ENCODE measurements at places on chromosomes 1 and 21.

DNA sequence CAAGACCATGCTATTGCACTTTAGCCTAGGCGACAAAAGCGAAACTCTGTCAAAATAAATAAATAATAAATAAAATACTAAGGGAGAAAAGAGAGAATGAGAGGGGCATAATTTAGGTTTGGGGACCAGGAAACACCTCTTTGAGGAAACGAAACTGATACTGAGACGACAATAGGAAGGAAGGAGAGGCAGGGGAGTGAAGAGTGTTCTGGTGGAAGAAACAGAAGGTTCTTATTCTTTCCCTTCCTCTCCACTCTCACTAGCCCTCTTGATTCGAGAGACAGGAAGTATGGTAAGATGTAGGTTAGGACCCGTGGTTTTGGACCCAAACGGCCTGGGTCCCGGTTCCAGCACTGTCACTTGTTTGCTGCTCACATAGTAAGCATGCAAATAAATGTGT, 1.6 kb upstream of the NKAIN1 start:
- no peak for DNase-seq

- DNase-seq = peak; percentile 23
Measured at GRCh38 chr1:158117854-158118704, 62.6 kb upstream of the CD1D start.

DNA sequence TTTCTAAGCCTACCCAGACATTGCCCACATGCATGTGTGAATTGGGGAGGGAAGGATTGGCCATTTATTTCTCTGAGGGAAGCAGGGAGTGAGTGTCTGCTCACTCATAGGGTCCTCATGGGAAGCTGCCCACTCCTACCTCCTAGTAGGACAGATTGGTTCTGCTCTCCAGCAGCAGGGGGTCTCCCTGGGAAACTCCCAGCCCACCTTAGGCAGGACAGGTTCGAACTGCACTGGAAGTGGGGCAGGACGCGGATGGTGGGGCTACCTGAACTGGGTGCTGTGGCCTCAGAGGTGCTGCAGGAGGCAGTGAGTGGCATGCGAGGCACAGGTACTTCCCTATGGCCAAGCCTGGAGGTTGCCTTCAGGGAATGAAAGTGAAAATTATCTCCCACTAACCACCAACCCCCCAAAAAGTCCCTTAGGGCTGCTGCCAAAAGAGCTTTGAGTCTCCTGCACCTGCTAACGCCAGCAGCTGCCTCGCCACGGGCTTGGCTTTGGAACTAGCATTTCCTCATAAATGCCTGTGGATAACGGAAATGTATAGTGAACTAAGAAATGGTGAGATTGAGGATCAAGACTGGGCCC, 157.0 kb upstream of the COA6 start:
- no peak for DNase-seq

GRCh38 chr21:16821588-16821987, 691.3 kb upstream of the CXADR start:
- DNase-seq = no peak

GRCh38 chr21:46465651-46466050, 7.0 kb downstream of the DIP2A start:
- DNase-seq = no peak

DNA sequence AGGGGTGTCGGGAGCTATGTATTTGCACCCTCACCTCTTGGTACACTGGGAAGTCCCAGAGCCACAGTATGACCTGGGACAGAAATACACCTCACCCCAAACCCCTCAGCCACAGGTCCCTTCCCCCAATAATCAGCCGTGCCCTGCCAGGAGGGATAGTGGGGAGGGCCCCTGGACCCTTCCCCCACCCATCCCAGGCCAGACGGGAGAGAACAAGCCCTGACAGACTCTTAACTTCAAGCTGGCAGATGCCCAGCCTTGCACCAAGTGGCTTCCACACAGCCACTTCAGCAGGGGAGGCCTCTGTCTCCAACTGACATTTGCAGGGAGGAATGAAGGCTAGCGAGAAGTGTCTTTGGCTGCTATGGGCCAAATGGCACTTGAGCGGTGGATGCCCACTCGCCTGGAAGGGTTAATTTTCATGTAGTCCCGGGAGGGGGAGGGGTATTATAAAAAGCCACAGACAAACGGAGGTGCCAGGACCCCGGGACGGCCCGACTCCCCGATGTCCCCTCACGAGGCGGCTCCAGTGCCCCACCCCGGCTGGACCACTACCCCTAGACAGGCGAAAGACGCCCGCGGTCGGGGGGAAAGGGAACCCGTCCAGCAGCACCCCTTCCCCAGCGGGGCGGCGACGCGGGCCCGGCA, 495 bp downstream of the SYNC start:
- no peak for DNase-seq

- no peak for DNase-seq
Measured at GRCh38 chr1:217919683-217920388, 288.7 kb downstream of the SPATA17 start.

Data from midbrain (tissue), 1 donor.